ENCODE measurements at places on chromosomes 12 and 14.

DNA sequence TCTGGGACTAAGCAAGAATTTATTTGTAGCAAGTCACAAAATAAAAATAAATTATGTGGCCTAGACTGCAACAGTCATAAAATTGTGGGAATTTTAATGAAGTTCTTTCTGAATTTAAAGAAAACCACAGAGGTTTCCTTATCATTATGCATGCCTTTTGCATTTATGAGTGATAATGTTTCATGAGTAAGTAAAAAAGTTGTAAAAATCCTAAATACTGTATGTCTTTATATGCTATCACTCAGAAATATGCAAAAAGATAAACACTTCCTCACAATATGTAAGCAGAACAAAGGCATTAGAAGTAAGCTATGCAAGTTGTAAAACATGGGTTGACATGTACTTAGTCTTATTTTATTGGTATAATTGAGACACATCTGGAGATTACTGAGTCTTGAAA, 239.4 kb upstream of the PDE3A start:
- DNase-seq, result no peak

GRCh38 chr14:24960816-24961215, 89.1 kb downstream of the STXBP6 start:
- DNase-seq, result no peak

DNA sequence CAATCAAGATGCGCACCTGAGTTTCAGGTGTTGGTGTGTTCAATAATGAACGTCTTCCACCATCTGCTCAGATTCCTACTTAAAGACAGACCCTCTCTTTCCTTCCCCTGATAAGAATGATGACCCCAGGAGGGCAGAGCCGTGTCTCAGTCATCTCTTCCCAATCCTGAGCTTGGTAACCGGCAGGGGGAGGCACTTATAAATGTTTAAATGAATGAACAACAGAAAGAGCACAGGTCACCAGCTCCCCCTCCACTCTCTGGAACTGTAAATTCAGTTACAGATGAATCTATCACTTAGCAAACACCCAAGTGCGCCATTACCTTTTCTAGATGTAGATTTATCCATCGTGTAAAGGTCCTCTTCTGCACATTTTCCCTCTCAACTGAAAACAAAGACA, 72.4 kb upstream of the DICER1 start:
- DNase-seq, result no peak

- no peak for DNase-seq
Measured at GRCh38 chr14:64000749-64001148, 147.9 kb downstream of the SYNE2 start.

DNA sequence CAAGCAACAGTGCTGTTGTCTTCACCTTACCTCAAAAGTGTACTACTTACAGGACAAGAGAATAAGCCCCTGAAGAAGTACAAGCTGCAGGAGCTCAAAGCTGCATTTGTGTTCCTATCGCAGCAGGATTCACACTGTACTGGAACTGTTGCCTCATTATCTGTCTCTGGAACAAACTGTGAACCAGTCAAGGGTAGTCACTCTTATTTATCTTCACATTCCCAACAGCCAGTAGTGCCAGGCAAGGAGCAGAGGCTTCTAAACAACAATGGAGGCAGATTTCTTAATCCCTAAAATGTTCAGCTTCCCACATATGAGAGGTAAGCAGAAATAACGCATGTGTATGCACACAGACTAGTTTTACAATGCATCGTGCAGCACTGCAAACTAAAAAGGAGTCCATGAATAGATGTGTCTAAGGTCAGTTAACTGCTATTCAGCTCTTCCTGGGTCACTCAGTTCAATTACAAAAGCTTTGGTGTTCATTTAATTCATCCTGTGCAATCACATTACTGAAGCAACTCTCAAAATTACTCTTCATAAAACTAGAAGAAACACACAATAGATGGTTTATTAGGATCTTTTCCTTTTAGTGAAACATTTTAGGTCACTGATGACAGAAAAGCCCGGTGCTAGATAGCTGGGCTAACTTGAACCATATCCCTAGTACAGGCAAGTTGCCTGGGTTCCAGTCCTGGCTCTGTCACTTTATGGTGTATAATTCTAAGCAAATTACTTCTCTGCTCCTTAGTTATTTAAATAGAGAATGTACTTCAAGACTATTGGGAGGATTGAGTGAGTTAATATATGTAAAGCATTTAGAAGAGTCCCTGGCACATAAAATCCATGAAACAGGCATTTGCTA, 2.7 kb downstream of the APPL2 start:
- DNase-seq, result no peak

DNA sequence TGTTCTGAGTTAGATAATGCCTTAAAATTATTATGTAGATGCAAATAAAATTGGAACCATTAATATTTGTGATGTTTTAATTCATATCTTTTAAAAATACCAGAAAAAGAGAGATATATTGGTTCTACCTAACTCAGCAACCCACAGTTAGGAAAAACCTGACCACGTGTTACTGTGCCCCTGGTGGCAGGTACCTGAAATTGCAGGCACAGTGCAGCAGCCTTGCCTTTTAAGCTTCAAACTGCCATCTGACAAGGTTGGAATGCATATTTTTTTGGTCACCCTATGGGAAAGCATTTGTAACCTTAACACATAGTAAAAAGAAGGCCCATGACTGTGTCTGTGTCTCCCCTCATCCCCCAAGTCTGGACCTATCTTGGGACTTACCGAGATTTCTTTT, 109.4 kb upstream of the NOS1 start:
- no peak for DNase-seq

DNA sequence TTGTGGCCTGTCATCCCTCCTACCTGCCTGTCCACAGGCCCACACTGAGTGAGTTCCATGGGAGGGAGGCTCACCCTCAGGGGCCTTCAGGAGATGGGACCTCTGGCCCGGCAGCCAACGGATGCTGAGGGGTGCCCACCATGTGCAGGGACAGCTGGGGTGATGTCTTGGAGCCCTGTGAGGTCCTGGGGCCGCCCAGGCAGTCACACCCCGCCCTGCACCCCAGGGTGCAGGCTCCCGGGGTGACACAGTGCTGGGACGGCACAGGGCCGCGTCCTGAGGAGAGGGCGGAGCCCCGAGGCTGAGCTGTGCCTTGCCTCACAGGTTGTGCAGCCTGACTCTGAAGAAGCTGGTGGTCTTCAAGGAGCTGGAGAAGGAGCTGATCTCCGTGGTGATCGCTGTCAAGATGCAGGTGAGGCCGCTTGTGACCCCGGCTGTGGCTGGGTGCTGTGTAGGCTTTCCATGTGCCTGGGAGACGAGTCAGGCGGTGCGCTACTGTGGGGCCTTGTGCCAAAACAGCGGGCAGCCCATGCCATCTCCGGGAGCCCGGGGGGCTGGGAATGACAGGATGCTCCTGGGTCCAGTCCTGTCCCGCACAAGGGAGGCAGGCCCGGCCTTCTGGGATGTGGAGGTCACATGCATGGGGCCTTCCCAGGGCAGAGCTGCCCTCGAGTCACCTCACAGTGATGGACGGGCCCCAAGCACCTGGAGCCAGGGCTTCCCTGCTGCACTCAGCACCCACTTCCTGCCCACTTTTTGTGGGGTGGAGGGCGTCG, 33.8 kb downstream of the PACS2 start:
- no peak for DNase-seq

DNA sequence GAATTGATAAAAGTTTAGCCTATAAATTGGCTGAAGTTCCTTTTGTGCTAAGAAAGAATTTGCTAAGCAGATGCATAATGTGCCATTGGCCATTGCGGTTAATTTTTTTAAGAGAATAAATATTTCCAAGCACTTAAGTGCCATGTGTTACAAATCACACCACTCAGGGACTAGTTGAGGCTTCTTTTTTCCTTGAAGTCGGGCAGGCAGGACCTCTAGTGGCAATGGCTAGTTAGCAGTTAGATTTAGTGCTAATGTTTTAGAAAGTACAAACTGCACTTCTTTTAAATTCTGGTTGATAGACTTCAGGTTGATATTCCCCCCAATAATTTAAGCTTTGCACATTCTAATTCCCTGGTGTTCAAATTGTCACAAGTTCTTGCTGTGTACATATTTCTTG, 294.3 kb downstream of the APAF1 start:
- DNase-seq, result no peak

GRCh38 chr12:132510111-132510724, 20.3 kb downstream of the FBRSL1 start:
- DNase-seq, result no peak

DNA sequence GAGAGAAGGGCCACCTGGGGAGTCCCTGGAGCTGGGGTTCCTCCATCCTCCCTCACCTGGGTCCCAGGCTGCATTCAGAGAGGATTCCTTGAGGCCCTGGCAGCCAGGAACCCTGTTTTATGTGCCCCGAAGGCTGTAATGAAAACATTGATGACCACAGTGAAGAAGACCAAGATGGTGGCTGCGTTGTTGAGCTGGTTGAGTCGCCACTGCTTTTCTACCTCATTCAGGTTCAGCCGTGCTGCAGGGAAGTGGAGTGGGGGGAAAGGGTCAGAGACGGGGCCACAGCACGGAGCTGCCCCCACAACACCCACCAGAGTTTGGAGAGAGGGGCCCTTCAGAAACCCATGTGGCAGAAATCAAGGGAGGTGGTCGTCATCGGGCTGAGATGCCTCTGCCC, 98.1 kb downstream of the NINJ2 start:
- DNase-seq, result no peak

DNA sequence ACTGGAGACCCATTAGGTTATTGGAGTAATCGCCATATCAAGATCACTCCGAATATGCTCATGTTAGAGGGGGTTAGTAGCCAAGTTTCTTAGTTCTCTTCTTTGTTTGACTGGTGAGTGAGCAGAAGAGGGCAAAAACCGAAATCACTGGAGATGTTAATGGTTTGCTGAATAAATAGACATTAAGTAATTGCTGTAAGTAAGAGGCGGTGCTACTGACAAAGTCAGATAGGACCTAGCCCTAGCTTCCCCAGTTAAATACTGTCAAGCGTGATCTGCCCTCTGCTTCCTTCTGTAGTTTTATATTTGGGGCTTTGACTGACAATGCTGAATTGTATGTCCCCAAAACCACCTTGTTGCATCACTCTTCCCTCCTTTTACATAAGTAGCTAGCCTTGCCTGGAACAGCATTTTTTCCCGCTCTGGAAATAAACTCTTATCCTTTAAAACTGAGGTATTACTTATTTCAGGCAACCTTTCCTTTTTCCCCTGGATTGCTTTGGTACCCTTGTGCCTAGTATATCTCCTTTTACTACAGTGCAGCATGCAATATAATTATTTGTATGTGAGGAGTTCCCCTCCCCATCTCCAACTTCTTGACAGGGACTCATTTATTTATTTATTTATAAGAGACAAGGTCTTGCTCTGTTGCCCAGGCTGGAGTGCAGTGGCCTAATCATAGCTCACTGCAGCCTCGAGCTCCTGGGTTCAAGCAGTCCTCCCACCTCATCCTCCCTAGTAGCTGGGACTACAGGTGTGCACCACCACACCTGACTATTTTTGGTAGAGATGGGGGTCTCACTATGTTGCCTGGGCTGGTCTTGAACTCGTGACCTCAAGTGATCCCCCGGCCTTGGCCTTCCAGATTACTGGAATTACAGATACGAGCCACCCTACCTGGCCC, 1.4 kb downstream of the SNRPF start:
- DNase-seq, result no peak

DNA sequence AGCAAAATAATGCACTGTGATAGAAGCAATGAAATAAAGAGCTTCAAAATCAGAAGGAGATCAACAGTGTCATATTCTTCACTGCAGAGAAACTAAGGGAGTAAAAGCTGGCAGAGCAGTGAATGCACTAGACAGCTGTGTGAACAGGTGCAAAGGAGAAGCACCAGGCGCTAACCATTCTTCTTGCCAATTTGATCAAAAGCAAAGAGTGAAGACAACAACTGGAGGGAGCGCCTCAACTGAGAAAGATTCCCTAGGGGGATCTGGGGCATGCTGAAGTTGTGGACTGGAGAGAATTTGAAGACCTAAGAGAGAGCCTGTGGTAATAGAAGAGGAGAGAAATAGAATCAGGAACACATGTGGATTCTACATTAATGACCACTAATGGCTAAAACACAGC, 50.4 kb upstream of the OVCH1 start:
- DNase-seq, result no peak

DNA sequence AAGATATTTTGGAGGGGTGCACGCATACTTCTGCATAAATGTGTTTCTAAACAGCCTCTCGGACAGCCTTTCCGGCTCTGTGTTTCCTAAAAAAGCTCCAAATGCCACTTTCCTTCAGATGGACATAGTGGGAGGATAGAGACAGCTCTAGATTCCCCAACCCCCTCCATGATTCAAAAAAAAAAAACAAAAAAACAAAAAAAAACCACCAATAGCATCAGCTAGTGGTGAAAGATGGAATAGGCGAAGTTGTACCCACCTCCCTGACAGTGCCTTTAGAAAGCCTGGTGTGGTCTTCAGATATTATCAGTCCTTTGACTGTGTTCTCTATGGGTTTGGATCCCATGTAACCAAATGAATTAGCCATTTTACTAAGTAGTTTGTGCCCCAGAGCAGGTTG, 94.1 kb downstream of the PHETA1 start:
- no peak for DNase-seq

DNA sequence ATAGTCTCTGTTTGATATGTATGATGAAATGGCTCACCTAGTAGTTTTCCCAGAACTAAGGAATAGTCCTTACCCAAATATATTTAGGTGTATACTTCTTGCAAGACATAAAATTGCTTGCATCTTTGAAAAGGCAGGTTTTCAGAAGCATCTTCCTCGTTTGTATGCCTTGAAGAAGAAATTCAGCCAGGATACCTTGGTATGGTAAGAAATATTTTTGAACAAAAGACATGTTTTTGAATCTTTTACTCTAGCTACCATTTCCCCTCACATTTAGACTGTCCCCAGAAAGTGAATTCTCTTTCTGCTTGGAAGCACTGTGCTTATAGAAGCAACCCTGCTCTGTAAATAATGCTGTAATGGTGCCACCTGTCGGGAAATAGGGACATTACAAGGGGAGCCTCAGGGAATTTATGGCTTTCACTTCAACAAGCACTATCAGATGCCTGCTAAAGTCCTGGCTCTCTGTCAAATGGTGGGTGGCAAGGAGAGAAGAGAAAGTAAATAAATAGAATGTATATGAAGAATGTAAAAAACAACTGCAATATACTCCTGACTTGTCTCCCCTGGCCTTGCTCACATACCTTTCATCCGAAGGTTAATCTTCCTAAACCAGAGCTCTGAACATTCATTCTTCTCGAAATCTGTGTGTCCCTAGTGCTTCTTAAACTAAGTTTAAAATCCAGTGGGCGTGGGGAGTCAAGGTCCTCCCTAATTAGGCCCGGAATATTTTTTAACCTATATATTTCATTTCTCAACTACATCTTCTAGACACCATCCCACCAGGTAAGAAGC, 6.1 kb downstream of the CCDC184 start:
- DNase-seq, result no peak
